ENCODE measurements at places on chromosomes 5 and 9.

- DNase-seq: no peak
Observed at GRCh38 chr5:95730011-95730700, 980 bp upstream of the RHOBTB3 start.

DNA sequence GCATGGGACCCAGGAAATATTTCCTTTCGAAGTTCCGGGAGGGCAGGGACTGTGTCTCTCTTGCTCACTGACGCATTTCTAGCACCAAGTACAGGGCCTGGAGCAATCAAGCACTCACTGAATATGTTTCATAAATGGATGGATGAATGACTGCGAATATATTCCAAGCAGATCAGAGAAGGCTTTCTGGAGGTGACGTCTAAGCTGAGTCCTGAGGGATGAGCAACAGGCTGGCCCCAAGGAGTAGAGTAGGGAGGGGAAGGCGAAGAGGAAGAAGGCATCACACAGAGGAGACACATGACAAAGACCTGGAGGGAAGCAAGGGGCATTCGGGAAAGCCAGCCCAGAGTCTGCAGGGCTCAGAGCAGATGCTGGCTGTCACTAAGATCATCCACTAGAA is 13.9 kb downstream of the ANXA6 start:
- DNase-seq: no peak

- no peak for DNase-seq
Observed at GRCh38 chr9:687034-687785, 154.3 kb upstream of the DMRT1 start.

DNA sequence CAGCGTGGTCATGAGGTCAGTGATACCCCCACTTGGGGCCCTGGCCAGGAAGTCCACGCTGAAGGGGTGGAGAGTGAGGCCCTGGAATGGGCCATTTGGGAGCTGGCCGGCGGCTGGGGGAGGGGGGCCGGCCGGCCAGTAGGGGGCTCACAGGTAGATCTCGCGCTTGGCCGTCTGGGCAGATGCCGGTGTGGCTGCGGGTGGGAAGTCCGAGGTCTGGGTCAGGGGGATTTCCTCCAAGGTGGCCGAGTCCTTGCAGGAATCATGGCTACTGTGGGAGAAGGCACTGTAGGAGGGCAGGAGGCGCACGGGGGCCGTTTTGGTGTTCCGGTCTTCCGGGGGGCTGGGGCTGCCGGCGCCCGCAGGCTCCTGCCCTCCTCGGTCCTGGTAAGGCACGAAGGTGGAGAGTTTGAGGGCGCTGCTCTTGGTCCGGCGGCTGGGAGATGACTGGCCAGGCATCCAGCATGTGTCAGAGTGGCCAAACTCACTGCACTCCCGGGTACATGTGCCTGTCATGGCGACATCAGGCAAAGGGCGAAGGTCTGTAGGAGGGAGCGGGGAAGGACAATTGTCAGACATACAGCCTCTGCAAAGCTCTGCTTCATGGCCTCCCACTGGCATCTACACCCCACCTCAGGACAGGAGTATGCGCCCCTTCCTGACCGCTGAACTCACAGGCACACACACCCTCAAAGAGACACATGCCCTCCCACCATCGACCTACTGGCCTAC is 24.1 kb downstream of the PCDH1 start:
- no peak for DNase-seq

- DNase-seq: no peak
Observed at GRCh38 chr5:73230264-73231245, 57.6 kb downstream of the TMEM174 start.

DNA sequence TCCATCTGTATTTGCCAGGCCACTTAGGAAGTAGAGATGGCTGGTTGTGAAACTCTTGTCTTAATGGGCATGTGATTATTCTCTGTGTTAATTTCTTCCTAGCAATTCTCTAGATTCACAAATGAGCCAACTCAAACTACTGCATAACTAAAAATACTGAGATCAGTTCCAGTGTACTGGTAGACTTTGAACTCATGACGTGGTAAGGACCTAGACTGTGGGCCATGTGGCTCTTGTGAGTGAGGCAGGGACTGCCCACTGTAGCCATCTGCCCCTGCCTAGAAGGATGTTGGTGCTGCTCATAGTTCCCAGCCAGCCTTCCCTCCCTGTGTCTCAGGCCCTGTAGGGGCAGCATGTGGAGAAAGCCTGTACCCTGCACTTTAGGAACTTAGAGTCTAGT is 47.4 kb downstream of the CYSTM1 start:
- DNase-seq: no peak

- peak; percentile 15 for DNase-seq
Observed at GRCh38 chr5:36529142-36529541, 77.3 kb upstream of the SLC1A3 start.

DNA sequence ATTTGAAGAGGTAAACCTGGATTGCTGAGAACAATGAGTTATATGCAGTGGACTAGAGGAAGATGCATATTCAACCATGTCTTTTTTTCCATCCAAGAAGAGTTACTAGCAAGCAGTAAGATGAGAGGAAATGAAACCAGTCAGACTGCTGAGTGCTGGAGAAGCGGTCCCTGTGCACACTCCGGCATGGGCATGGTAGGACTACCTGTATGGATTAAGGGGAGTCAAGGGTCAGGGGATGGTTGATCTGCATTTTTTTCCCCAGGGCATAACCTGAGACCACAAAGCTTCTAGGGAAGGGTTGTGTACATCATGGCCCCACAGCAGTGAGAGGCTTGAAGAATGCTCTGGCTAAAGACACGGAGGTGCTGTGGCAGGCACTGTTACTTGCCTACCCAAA is 76.6 kb upstream of the ZNF169 start:
- no peak for DNase-seq

DNA sequence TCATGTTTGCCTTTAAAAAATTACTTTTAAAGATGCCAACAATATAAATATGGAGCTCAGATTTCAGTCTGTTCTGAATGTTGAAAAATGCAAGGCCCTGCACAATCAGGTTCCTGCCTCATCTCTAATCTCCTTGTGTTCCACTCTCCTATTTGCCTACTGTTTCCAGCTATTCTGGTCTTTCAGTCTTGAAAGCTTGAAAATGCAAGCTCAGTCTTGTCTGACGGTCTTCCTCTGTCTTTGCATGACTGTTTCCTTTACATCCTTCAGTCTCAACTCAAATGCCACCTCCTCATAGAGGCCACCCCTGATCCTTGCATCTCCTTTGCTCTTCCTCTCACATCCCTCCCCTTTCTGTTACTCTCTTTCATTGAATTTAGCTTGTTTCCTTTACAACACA is 354.9 kb downstream of the KIF4B start:
- DNase-seq: no peak

DNA sequence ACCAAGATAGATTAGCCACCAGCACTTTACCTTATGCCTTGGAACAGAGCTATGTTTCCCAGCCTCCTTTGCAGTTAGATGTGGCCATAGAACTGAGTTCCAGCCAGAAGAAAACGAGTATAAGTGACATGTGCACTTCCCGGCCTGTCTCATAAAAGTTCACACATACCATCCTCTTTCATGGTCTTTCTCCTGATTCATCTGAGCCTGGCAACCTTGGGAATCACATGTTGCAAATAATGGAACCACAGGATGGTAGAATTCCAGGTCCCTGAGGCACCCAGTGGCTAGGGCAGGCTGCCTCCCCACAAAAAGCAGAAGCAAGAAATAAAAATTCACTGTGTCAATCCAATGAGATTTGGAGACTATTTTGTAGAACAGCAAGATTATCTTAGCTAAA is 128.1 kb downstream of the PDE4D start:
- DNase-seq: peak; percentile 1

DNA sequence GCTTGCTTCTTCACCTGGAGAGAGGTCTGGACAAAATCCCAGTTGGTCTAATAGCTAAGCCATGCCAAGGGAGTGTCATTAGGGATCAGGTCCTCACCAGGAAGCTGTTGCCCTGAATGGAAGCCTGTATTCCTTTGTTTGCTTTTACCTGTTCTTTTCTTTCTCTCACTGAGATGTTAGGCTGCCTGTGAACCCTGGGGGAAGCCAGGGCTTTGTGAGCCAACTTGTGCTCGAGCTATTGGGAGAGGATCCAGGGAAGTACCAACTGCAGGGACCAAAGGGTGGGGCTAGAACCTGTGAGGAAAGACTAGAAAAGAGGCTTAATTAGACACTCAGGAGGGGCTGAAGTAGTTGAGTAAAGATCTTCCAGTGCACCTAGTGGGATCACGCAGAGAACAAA is 451.2 kb upstream of the TLE4 start:
- no peak for DNase-seq
